Cardiac muscle cell (in vitro differentiated cells and primary cell): ENCODE measurements at places on chromosomes 1 and 21.

GRCh38 chr1:156491151-156491949, 9.2 kb downstream of the MEF2D start:
- H3K27me3 ChIP-seq = no peaks in the 10 kb centered on the region
- H3K27ac ChIP-seq = peak overlapping the region; percentile 96
- H3K4me1 ChIP-seq = peaks cover 81% of the 10 kb centered on the region
- no peaks in the 10 kb centered on the region for H3K36me3 ChIP-seq
- H3K4me3 ChIP-seq = no peak overlapping the region

GRCh38 chr1:175788586-175789252, 45.3 kb upstream of the TNR start:
- peaks cover 3% of the 10 kb centered on the region for H3K4me1 ChIP-seq
- no peak for DNase-seq
- no peaks in the 10 kb centered on the region for H3K27me3 ChIP-seq

DNA sequence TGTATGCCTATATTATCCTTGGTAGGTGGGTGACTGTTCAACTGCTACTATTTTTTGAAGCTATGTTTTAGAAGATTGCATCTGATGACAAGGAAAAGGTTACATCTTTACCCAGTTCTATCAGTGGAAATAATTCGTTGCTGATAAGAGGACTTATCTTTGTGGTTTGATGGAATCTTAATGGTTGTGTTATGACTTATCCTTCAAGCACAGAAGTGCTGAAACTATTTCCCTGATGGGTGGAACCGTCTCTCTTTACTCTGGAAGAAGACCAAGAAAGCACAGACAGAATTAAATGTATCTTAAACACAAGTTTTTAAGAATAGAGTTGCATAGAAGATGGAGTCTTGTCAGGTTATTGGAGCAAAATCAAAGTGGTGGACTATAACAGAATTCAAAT, 437.7 kb upstream of the KAZN start:
- no peaks in the 10 kb centered on the region for H3K27me3 ChIP-seq
- no peak for DNase-seq
- H3K36me3 ChIP-seq = no peaks in the 10 kb centered on the region
- no peak overlapping the region for H3K4me3 ChIP-seq

- no peaks in the 10 kb centered on the region for H3K4me1 ChIP-seq
- no peak overlapping the region for H3K27ac ChIP-seq
- H3K27me3 ChIP-seq = no peaks in the 10 kb centered on the region
- H3K36me3 ChIP-seq = no peaks in the 10 kb centered on the region
- no peak overlapping the region for H3K4me3 ChIP-seq
Measured at GRCh38 chr1:188194916-188195315, 1366.2 kb downstream of the PLA2G4A start.

DNA sequence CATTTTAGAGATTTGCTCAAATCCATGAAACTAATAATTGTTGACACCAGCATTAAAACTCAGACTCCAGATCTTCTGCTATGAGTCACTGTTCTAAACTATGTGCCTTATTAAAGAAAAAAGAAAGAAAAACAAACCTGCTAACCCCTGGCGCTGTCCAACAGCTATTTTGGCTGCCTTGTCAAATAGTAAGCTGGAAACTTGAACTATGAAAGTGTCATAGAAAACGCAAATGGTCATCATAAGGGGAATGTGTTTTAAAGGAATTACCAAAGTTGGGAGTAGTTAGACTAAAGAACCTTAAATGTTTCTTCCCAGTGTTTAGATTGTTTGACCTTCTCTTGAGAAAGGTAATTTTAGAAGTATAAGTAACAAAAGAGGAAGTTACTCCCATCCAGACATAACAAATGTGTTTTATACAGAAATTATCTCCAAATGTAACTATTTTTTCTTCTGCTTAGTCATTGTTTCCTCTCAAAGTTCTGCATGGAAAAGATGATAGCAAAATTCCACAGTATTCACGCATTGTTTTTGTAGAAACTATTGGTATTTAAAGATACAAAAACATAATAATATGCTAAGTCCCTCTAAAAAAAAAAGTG, 272.4 kb downstream of the TPR start:
- peak; percentile 91 for DNase-seq
- no peaks in the 10 kb centered on the region for H3K4me1 ChIP-seq
- H3K4me3 ChIP-seq = no peak overlapping the region
- no peaks in the 10 kb centered on the region for H3K27me3 ChIP-seq
- peaks cover 4% of the 10 kb centered on the region for H3K36me3 ChIP-seq

DNA sequence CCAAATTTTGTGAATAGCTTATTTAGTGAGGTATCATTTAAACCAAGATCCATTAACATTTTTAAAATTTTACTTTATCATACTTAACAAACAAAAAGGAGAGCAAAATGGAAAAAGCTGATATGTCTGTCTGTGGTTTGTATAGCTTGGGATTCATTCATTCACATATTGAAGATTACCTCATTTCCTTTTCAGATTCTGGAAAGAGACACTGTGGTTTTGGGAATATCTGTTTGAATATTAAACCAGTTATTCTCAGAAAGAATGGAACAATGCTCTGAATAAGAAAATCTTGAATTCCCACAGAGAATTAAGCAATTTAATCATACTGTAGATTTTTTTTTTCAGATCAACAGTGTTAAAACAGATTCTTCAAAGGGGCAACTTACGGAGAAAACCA, 93.8 kb upstream of the PRDX6 start:
- no peaks in the 10 kb centered on the region for H3K36me3 ChIP-seq
- H3K27me3 ChIP-seq = no peaks in the 10 kb centered on the region
- no peak overlapping the region for H3K27ac ChIP-seq
- H3K4me1 ChIP-seq = no peaks in the 10 kb centered on the region
- H3K4me3 ChIP-seq = no peak overlapping the region
- DNase-seq = no peak

- DNase-seq = no peak
- H3K4me3 ChIP-seq = no peak overlapping the region
- no peaks in the 10 kb centered on the region for H3K36me3 ChIP-seq
- no peaks in the 10 kb centered on the region for H3K27me3 ChIP-seq
Measured at GRCh38 chr1:51002516-51002915, 32.5 kb downstream of the CDKN2C start.

- H3K27ac ChIP-seq = no peak overlapping the region
- H3K4me3 ChIP-seq = no peak overlapping the region
- no peaks in the 10 kb centered on the region for H3K27me3 ChIP-seq
- H3K4me1 ChIP-seq = no peaks in the 10 kb centered on the region
- H3K36me3 ChIP-seq = no peaks in the 10 kb centered on the region
Measured at GRCh38 chr1:26145041-26145959, 13.6 kb upstream of the FAM110D start.
